ENCODE measurements at places on chromosomes 1 and 21.

GRCh38 chr1:75174031-75174760 is 40.0 kb downstream of the LHX8 start:
- no peak for DNase-seq

DNA sequence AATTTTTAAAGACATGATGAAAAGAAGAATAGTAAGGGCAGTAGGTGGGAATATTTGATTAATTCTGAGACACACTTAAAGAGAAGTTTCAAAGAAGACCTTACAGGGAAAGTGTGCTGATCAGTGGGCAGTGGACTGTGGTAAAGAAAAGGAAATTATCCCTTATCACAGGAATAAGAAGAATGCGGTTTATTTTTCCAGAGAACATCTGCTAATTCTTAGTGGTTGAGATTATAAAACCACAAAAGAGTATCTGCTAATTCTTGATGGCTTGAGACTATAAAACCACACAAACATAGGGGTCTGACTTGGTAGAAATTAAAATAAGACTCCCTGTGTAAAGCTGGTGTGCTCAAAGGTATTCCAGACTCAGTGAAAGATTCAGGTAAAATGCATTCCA is 60.0 kb upstream of the KCTD3 start:
- no peak for DNase-seq

DNA sequence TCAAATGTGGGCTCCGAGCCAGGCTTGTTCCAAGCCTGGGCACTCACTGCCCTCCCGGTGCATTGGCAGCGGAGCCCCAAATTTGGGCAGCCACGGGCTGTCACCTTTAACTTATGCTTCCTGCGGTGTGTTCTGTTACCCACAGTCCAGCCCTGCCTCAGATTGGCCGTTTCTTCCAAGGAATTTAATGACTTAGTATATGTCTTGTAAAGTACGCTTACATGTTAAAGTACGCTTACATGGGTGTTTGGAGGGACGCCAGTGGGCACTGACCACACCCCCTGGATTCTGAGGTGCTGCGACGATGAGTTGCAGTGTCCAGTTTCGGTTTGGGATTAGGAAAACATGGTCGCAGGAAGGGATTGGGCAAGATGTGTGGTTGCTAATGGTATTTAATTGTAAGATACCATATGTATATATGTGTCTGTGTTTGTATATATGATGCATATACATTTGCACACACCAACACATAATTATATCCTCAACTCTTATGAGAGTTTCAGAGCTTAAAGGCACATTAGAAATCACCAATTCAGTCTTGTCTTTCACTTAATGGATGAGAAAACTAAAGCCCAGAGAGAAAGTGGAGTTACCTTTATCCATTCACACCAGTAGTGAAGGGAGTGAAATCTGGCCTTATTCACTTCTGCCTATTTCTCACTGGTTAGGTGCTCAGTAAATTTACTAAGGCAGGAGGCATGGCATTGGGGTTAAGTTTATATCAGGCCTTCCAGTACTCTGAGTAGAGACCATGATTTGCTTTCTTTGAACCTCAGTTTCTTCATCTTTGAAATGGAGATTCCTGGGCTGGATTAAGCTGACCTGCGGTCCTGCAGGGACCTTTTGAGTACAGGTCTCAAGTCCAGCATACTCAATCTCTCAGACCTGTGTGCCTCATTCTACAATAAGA is 1.0 kb downstream of the SMYD2 start:
- DNase-seq, result no peak

- DNase-seq, result no peak
Observed at GRCh38 chr1:157442065-157442464, 110.2 kb downstream of the FCRL5 start.

- DNase-seq, result no peak
Observed at GRCh38 chr1:3029991-3030662, 8.9 kb downstream of the ACTRT2 start.

- no peak for DNase-seq
Observed at GRCh38 chr1:90200646-90201205, 205.8 kb downstream of the ZNF326 start.

GRCh38 chr1:6259491-6260362 is 1.2 kb downstream of the GPR153 start:
- DNase-seq, result peak; percentile 94

DNA sequence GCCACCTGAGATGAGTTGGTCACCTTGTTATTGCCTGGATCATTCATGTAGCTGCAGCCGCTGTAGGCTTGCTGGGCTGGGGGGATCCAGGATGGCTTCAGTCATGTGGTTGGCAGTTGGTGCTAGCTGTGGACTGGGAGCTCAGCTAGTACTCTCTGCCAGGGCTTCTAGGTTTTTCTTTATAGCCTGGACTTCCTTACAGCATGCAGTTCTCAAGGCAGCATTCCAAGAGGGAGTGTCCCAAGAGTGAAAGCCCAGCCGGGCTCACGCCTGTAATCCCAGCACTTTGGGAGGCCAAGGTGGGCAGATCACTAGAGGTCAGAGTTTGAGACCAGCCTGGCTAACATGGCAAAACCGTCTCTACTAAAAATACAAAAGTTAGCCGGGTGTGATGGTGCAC is 23.7 kb upstream of the ACTL8 start:
- DNase-seq, result no peak

DNA sequence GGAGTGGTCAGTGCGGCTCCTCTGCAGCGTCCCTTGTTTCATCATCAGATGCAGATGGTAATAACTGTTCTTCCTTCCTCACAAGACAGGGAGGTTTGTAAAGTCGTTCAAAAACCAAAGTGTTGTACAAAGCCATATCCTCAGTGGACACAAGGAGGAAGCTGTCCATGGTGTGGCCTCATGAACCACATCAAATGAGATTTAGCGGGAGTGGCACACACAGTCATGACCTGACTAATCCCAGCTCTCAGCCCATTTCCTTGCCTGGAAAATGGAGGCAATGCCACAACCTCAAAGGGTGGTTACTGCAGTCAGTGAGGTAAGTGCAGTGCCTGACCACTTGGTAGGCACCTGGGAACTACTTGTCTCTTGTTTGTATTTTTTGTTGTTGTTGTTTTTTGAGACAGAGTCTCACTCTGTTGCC is 13.4 kb downstream of the ENTREP3 start:
- DNase-seq, result no peak

DNA sequence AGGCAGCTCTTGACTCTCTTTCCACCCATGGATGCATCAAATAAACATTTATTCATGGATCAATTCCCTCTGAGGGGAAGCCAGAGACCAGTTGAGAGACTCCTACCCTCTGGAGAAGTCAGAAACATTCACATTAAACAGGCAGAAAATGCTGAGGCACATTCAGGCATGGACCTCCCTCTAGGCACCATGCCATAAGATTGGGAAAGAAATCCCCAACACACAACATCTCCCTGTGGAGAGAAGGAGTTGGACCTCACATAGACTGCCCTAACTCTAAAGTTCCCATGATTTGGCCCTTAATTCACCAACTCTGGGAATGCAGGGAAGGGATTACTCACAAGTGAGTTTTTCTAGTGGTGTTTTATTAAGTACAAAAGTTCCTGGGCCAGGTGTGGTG is 415.3 kb upstream of the C1orf87 start:
- DNase-seq, result no peak

DNA sequence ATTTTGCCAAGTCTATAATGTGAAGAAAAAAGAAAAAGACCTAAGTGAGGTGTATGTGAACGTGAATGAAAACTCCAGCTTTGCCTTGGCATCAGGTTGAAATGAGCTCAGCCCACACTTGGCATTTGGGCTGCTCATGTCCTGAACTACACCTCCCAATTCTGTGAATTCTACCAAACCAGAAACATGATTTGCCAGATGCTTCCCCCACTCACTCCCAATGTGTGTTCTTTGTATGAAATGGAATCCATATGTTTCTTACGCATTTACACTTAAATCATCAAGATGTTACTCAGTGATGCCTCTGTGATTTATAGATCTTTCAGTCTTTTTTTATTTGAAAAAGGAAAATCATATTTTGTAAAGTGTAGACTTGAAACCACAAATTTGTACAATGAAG is 32.8 kb upstream of the RUNX1 start:
- no peak for DNase-seq

- DNase-seq, result no peak
Observed at GRCh38 chr1:115364780-115365155, 26.7 kb upstream of the NGF start.

DNA sequence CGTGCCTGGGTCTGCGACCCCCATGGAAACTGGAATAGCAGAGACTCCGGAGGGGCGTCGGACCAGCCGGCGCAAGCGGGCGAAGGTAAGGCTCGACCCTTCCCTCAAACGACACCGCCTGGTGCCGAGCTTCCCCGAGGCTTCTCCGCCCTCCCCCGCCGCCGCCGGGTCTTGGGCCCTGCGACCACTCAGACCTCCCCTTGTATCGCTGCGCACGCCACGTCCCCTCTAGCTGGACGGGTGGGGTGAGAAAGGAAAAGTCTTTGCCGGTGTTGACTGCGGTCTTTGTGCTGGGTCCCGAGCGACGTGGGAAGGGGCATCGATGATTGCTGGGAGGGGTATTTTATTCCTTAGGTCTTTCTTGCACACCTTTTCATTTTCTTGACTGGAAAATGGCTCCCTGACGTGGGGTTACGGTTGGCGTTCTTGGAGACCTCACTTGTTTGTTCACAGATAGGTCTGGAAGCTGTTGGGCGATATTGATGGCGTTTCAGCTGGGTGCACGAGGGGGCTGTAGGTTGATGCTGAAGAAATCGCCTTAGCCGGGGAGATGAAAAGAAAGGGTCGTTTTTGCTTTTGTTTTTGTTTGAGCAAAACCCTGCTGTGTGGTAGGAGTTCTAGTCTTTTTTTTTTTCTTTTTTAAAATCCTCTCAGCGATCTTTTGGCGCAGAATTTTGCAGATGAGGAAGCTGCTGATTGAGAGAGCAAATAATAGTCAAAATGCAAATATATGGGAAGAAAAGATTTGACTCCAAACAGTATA is 776 bp downstream of the KDM1A start:
- peak; percentile 28 for DNase-seq

GRCh38 chr21:44337449-44337848 is 1.7 kb downstream of the CFAP410 start:
- no peak for DNase-seq

- DNase-seq, result no peak
Observed at GRCh38 chr1:24255226-24255625, 63.9 kb upstream of the GRHL3 start.

DNA sequence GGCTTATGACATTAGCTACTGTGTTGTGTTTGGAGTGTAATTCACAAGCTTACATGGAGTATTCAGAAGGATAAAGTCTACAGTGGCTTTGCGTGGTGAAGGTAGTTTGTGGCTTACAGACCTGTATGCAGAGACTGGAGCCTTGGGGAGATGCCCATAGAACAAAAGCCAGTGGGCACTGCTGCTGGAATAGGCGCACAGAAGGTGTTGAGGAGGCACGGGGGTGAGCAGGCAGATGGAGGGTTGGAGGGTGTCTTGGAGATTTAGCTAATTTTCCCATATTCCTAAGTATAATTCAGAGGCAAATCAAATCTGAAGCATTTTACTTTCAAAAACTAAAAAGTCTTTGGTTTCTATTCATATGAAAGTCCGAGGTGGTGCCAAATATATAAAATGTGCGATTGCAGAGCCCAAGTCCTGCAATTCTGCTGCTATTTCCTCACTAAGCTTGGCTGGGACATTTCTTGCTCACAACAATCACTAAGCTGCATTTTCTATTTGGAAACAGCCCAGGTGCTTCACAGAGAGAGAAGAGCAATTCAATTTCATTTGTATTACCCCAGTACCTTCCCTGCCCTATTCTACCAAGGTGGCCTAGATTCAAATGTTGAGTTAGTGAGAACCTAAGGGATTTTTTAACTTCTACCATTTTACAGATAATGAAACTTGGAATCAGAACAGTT is 48.5 kb downstream of the FH start:
- no peak for DNase-seq

DNA sequence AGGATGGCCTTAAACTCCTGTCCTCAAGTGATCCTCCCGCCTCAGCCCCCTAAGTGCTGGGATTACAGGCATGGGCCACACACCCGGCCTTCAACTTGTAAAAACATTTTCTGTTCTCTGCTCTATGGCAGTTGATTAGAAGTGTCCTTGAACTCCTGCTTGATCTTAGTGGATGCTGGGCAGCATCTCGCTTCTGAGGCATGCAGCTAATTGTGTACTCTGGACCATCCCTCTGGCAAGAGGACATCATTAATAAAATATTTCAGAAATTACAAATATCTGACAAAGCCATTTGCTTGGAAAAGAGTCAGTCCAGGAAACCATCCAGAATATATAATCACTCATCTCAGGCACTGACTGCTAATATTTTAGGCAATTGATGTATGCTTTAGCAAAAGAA is 8.1 kb downstream of the NGF start:
- no peak for DNase-seq

GRCh38 chr1:41765152-41765551 is 153.6 kb downstream of the HIVEP3 start:
- no peak for DNase-seq

GRCh38 chr21:14603202-14603601 is 57.1 kb upstream of the SAMSN1 start:
- DNase-seq, result no peak

DNA sequence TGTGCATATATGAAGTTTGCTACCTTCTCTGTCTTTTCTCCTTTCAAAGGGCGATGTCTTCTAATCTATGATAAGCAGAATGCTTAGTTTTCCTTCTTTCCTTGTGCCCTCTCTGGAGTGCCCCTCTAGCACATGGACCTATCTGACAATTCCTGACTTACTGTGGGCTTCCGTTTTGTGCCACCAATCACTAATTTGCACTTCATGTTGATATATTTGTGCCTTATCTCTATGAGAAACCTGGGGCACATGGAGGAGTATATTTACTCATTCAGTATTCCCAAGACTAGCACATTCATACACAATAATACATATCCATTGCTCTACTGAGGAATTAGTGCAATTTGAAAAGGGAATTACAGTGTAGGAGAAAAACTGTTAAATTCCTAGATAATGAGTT is 197.7 kb downstream of the CTH start:
- DNase-seq, result no peak

GRCh38 chr1:32878637-32879041 is 7.7 kb upstream of the HPCA start:
- no peak for DNase-seq

Measured in GM19239 (cell line).